CD4-positive, alpha-beta T cell treated with Interleukin-6 at 100 ng/mL for 8 hours (primary cell): ENCODE measurements at places on chromosomes 5 and 9.

DNA sequence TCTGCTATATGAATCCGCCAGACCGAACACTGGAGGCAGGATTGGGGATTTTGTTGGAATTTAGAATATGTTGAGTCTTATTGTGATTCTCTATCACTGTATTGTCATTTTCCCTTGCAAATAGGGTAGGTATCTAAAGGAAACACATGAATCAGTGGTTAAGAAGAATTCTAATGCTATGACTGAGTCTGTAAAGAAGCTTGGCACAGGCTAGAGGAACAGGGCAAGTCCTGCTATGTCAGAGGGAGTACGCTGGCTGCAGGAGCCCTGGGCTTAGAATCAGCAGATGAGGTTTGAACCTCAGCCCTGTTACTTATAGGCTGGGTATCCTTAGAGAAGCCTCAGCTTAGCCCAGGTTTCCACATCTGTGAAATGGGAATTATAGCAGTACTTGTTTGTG is 198.1 kb downstream of the NR3C1 start:
- DNase-seq: no peak

DNA sequence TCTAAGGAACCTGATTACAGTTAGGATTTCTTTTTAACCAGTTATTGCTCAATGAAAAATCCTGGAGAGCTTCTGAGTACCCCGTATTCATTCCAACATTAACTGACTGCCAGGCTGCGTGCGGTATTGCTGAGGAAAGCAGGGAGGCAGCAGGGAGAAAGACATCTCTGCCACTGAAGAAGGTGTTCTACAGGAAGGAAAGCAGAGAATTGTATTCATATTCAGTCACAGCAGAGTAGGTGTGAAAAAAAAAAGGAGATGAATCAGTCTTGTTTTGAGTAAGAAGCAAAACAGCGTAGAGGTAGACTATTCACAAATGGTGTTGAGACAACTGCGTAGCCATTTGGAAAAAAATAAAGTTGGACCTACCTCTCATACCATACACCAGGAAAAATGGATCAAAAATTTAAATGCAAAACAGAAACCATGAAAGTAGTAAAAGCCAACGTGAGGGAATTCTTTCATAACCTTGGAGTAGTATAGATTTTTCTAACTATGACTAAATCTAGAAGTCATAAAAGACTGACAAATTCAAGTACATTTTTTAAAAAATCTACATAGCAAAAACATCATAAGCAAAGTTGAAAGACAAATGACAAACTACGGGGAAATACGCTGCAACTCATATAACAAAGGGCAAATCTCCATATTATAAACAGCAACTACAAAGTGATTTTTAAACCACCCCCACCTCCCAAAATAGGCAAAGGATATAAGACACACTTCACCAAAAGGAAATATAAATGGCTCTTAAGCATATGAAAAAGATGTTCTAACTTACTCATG is 9.9 kb upstream of the NR4A3 start:
- DNase-seq: no peak

DNA sequence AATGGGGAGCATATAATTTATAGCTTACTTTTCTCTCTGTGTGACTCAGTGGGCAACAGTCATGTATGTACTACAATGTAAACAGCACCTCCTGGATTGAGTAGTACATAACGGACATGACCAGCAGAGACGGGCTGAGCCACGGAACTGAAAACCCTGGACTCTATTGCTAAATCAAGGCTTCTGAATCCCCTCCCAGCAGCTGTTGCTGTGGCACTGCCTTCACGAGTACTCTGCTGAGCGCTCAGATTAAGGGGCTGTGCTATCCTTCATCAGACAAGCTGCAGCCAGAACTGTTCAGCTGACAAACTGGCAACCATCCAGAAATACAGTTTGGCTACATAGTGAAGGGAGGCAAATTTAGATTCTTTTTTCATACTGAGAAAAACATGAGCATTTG is 131.3 kb upstream of the CCDC180 start:
- no peak for DNase-seq

DNA sequence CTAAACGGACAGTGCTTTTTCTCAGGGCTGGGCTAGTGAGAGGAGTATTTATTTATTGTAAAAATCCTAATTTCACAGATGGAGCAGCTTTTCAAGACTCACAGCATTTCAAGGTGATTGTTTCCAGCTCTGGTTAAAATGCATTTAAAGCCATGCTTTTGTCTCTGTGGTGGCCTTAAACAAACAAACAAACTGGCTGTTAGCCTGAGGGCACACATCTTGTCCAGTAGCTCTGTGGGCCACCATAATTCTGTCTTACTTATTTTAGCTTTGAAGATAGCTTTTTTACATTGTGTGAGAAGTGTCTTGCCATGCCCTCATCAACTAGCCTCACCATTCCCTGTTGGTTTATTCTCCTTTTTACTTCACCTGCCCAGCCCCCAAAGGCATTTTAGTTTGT is 218.2 kb downstream of the PSAT1 start:
- DNase-seq: no peak

DNA sequence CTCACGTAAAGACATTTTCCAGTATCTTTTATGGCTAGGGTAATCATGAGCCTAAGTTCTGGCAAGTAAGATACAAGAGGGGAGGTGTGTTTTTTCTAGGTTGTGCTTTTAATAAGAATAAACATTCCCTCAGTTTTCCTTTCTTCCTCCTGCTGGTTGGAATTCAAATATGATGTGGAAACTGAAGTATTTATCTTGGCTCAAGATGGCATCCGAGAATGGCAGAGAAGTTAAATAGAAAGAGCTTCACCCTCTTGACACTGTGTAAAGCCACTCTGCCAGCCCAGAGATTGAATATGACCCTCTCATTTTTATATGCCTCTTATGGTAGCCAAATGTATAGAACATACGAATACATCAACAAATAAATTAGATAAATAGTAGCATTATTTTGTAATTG is 438.4 kb downstream of the ISL1 start:
- DNase-seq: no peak

- DNase-seq: no peak
Observed at GRCh38 chr5:35230038-35230611, at the start of gene PRLR. Gene PRLR, minus strand, starts transcription at chr5:35230487. Its CDS starts 140,867 bp downstream, at chr5:35089620.

GRCh38 chr5:1058083-1058945 is 49.7 kb downstream of the NKD2 start:
- DNase-seq: no peak

- no peak for DNase-seq
Observed at GRCh38 chr5:123496892-123497291, 15.1 kb upstream of the CSNK1G3 start.

- no peak for DNase-seq
Observed at GRCh38 chr5:164203581-164204225, 698.3 kb downstream of the MAT2B start.

- DNase-seq: no peak
Observed at GRCh38 chr5:157708866-157709265, 22.4 kb upstream of the THG1L start.

- DNase-seq: no peak
Observed at GRCh38 chr5:6446042-6446441, 2.6 kb upstream of the UBE2QL1 start.

DNA sequence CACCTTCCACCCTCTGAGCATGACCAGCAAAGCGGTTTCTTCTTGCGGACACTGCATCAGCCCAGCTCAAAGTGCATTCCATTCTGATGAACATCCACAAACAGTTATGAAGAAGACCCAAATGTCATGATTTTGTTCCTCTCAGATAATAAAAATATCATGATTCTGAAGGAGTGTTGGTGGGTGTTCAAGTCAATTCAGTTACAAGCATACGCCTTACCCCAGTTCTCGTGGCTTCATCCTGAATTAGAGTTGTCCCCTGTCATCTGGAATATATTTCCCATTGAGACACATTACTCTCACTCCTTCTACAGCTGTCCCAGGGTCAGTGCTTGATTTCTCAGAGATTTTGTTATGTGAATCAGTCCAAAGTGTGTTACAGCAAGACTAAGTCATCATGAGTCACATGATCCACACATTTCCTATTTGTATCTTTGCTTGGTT is 325.4 kb downstream of the RFX3 start:
- no peak for DNase-seq

GRCh38 chr5:14156650-14157492 is 13.7 kb downstream of the TRIO start:
- DNase-seq: no peak

- DNase-seq: no peak
Observed at GRCh38 chr9:91903126-91903911, 46.7 kb downstream of the ROR2 start.

DNA sequence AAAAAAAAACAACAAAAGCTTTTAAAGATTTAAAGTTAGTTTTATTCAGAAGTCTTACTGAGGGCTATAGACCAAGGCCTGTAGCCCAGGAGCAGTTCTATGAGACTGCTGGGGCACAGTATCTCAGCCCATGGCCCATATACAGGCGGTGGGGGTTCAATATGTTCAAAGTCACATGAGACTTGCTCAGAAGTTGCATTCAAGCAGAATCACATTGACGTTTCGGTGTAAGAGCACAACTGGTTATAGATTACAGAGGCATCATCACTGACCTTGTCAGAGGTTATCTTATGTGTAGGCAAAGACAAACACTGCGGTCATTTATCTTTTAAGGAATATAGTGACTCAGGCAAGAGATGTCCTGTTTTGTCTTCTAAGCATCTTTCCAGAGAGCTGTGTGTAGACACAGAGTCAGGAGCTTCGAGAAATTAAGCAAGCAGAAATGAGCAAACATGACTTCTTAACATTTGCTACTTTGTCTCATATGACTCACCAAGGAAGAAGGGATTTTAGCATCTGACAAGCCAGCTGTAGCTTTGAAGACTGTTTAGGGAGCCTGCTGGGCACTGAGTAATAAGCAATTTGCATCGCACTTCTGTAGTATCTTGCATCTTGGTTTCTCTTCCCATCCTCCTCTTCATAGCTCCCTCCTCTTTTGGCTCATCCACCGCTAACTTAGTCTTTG is 12.9 kb upstream of the F2RL1 start:
- no peak for DNase-seq

DNA sequence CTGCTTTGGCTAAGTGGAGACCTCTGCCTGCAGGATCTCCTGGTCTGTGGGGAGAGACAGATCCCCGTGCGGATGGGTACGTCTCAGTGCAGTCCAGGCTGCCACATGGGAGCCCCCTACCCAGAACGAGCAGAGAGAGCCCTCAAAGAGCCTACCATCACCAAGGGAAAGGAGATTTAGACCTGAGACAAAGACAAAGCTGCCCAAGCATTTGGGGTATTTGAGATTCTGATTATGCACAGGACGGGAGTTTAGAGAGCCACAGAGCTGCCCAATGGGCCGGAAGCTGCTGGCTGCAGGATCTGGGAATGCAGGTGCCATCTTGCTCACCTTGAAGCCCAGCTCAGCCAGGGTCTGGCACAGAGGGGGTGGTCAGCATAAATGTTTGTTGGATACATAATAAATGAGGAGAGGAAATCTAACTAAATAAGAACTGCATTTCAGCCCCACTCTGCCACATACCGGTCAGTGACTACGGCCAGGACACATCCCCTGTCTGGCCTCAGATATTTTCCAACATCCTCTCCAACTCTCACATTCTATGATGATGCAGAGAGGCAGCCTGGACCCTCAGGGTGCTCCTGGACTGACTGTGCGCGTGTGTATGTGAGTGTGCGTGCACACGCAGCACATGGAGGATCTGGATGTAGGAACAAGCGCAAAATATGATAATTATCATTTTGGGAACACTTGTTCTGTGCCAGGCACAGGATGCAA is 157.8 kb downstream of the FGF18 start:
- DNase-seq: no peak

DNA sequence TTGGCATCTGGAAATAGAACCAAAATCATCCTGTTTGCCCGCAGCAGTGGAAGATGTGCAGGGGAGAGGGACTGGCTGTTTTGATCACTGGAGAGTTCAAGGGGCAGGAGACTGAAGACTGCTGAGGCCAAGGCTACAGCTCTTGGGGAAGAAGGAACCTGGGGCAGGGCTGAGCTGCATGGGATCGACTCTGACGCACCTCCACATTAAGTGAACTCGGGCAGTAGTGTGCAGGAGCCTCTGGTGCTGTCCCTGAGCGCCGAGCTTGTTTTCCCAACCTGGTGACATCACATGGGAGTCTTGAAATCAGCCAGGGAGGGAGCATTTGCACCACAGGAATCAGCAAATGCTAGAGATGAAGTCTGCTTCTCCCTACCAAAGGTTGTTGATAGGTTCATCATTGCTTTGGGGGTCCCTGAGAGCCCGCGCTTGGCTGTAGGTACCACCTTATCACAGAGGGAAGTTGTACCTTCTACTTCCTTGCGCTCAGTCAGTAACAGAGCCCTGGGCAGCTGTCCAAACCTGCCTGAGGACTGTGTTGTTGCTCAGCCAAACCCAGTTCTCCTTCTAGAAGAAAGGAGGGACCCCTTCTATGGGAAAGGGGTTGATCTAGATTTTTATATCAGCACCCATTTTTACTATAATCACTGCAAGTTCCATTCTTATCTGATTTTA is 52.3 kb upstream of the CTSL start:
- DNase-seq: no peak

- DNase-seq: no peak
Observed at GRCh38 chr5:148967783-148968182, 95.1 kb downstream of the SH3TC2 start.

- no peak for DNase-seq
Observed at GRCh38 chr9:89891591-89892304, 286.9 kb downstream of the GADD45G start.

- DNase-seq: no peak
Observed at GRCh38 chr9:99690573-99690972, 131.1 kb upstream of the NR4A3 start.

GRCh38 chr9:71975833-71976232 is 64.4 kb downstream of the C9orf85 start:
- DNase-seq: no peak

- DNase-seq: no peak
Observed at GRCh38 chr5:83509540-83509939, 38.0 kb downstream of the VCAN start.

GRCh38 chr5:114319821-114320220 is 42.0 kb upstream of the KCNN2 start:
- DNase-seq: no peak

- DNase-seq: no peak
Observed at GRCh38 chr5:138661291-138661960, 86.2 kb upstream of the HSPA9 start.

DNA sequence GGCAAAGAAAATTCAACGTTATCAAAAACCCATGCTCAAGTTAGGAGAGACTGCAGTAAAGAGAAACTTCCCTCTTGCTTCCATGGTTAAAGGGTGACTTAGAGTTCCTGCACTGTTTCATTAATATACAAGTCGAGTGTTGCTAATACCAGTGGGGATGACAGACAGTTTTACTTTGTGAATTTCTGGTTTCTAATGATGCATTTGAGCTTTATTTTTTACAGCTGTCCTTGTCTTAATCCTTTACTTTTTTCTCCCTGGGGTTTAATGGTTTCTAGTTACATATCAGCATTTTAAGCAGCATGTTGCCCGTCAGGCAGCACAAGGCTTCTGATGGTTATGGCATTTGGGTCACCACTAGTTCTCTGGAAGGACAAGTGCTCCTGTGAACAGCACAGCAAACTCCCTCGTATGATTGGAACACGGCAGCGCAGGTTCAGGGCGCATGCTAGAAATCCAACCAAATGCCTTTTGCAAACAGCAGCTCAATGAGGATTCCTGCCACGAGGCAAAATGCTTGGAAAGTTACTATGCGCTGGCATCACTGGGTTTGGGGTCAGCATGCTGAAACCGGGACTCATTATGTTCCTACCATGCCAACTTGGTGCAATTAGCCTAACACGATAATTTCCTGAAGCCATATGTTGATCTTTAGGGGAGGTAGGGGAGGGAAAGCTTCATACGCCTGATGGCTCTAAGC is 463.8 kb downstream of the BNC2 start:
- no peak for DNase-seq
